ENCODE measurements at places on chromosomes 6 and 20.

DNA sequence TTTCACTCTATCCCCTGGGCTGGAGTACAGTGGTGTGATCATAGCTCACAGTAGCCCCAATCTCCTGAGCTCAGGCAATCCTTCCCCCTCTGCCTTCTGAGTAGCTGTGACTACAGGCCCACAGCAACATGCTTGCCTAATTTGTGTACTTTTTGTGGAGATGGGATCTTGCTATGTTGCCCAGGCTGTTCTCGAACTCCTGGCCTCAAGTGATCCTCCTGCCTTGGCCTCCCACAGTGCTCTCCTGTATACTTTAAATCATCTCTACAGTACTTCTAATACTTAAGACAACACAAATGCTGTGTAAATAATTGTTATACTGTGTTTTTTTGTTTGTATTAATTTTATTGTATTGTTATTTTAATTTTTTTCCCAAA lies 39.7 kb upstream of the FAM50B start:
- no peak for DNase-seq

DNA sequence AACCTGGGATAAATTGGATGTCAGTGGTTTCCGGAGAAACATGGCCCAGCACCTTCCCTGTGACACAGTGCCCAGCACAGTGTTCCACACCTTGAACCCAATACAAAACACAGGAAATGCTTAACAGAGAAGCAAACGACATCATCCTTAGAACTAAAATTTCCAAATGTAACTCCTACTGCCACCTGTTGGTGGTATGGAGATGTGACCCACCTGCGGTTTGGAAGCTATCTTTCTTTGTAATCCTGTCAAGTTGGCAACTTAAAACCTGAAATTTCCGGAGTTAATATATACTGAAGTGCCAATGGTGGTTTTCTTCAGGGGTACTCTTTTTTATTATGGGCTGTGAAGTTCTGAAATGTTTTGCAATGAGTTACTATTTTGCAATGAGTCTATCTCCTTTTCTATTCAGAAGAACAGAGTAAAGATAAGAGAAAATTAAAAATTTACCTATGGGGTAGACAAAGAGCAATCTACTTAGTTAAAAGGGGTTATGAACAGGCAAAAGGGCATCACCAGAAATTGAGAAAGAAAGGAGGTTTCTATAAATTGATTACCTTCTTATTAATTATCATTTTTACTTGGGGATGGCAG lies 658.8 kb downstream of the PTPRT start:
- no peak for DNase-seq

DNA sequence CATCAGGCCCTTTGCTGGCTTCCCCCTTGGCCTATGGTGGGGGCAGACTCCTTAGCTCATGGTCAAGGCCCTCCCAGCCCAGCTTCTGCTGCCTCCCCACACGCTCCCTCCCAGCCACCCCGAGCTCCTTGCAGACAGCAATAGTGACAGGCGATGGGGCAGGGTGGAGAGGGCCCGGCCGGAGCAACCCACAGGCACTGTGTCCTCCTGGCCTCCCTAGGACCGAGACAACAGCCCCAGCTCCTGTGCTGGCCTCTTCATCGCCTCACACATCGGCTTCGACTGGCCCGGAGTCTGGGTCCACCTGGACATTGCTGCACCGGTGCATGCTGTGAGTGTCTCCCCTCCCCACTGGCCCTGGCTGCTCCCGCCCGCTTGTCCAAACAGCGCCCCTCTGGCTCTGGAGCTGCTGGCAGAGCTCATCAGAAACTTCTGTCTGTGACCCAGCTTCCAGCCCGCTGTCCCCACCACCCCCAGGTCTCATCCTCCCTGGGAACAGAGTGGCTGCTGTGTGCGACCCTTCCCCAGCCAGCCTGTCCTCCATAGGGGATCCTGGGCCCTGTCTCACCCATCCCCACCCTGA lies 21.8 kb downstream of the NPEPL1 start:
- DNase-seq = no peak

GRCh38 chr20:48186447-48186846 lies 401.2 kb upstream of the SULF2 start:
- no peak for DNase-seq
